ENCODE measurements at places on chromosomes 1 and 21.

- DNase-seq = no peak
These were observed 67.9 kb downstream of the TBX15 start for GRCh38 chr1:118920124-118920717.

- DNase-seq = no peak
These were observed 1.1 kb upstream of the CYB561D1 start for GRCh38 chr1:109492779-109493178.

DNA sequence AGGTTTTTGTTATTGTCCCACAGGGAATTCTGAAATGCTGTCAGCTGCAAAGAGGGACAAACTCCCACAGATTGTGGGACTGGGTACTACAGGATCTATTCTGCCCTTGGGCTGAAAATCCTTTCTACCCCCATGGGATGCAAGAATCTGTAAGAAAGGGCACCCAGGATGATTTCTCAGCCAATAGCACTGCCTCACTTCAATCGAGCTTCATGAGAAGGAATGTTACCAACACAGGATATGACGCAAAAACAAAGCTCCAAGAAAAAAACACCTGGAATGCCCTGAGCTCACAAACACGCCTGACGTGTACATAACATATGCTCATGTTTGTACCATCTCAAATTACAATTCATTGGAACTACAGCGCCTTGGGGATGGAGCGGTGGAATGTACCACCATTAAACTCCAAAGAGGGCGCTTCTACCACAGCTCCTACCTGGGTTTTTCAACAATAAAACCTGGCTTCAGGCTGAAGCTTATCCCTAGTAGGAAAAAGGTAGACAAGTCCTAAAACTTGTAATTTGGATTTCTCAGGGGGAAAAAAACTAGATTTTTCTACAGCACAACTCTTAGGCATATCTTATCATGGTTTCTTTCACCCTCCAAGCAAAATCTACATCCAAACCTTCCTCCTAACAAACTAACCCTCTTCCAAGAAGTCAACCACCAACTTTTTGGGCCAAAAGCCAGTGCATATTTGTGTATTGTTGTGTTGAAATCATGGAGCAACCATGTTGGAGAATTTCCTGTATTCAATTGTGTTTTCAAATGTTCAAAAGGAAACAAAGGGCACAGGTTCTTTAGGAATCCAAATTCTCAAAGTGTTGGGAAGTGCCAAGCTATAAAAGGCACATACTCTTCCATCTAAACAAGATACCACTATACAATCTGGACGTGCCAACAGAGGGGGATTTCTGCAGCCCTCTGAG, 78.9 kb downstream of the TGFBR3 start:
- DNase-seq = no peak

GRCh38 chr21:40797410-40797809, 49.5 kb downstream of the DSCAM start:
- DNase-seq = no peak

DNA sequence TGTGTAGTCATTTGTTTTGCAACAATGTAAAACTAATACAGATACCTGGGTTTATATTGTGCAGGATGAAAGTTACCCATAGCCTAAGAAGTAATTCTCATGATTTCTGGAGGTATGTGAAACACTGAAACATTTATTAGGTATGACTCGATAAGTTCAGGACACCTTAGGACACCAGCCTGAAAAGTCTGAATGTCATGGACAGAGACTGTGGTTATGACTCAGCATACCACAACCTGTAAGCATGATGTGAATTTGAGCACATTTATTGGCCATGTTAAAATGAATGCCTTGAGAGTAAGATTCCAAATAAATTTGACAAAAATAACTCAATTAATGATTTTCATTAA, 1471.7 kb upstream of the B3GALT2 start:
- no peak for DNase-seq

- DNase-seq = no peak
These were observed 94.1 kb downstream of the ABCA4 start for GRCh38 chr1:94026619-94027380.

DNA sequence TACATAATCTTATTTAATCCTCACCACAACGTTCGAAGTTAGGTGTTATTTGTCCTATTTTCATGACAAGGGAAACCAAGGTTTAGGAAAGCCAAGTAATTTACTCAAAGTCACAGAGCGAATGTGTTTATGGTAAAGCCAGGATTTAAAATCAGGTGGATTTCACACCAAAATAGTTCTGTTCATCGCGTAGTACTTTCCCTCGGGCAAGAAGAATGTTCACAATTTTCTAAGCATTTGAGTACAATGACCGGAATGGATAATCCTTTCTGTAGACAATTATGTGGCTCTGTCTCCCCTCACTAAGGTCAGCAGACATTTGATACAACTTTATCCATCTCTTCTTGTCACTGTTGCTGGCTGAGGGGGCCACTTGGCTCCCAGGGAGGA, 204.2 kb downstream of the ST6GALNAC3 start:
- no peak for DNase-seq

DNA sequence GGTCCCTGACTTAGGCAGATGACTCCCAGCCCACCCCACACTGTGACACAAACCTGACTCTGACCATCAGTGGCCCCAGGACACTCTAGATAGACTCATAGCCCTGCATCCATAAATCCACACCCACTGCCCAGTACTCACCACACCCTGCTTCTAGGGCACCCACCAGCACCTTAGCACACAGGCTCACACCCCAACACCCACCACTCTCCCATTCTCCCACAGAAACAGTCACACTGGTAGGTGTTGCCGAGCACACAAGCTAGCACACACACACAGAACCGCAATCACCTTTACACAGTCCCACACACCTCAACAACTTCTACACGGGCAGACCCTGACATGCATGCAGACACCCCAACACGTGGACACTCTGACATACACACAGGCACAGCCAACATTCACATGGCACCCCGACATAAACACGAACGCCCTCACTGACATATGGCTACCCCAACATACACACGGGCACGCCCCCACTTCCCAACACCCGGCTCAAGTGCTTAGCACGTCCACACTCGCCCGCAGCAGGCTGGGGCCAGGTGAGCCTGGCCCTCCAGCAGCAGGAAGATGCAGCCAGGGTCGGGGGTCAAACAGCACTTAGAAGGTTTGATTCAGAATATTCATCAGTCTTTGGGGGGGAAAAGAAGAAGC, 105.5 kb upstream of the TARDBP start:
- DNase-seq = no peak

GRCh38 chr1:220222939-220223338, 49.3 kb downstream of the RAB3GAP2 start:
- DNase-seq = no peak

DNA sequence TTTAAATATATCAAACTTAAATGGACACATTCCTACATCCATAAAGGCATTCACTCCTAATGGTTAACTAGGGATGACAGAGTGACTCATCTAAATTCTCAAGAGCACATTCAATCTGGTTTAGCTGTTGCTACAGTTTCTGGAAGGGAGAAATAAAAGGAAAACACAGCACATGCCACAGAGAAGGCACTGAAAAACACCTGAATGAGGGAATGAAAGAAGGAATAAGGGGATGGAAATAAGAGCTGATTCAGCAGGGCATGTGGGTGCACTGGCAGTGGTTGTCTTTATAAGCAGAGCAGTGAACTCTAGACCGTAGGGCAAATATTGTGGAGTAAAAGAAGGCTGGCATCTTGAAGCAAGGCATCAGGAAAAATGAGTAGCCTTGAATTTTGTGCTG, 79.3 kb downstream of the LHX4 start:
- DNase-seq = no peak

GRCh38 chr1:25117233-25117823, 115.0 kb downstream of the SYF2 start:
- no peak for DNase-seq

- no peak for DNase-seq
These were observed 758 bp upstream of the HUNK start for GRCh38 chr21:31872072-31872451.

DNA sequence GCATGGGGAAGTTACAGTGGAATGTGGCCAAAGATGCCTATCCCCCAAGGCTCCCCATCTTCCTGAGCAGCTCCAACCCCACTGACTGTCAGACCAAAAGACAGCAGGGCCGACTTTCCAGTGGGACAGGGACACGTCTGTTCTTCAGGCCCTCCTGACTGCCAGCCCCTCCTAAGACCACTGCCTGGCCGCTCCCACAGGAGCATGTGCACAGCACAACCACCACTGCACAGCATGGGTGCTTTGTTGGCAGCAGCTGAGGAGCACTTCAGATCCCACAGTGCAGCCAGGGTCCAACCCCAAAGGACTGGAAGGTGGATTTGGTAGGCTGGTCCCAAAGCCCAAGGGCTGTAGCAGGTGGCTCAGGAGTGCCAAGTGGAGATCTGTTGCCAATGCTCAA, 648.3 kb upstream of the BRINP3 start:
- DNase-seq = no peak

DNA sequence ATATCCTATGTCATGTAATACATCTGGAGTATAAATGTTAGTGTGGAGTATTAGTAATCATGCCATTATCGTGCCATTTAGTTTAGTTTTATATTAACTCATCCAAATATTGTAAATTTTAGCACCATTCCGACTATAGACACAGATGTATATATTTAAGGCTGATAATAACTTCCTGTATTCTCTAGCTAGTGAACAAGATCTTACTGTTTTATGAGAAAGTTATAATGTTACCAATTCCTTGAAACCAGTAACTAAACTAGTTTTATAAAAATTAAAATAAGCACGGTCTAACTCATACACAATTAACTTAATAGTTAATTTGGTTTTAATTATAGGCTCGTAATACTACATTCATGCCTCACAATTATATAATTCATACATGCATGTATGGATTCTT, 808.6 kb downstream of the USP25 start:
- DNase-seq = no peak

DNA sequence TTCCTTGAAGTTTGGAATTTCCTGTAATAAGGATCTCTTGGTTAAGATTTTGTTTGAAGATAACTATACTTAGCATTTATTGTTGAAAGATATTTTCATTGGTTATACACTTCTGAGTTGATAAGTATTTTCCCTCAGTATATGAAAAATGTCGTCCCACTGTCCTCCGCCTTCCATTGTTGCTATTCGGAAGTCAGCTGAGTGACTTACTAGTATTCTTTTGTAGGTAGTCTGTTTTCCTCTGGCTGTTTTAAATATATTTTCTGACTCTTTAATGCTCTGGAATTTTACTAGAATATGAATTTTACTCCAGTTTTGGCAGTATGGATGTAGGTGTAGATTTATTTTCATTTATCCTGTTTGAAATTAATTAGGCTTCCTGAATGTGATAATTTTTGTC, 498.7 kb upstream of the NFIA start:
- DNase-seq = no peak

DNA sequence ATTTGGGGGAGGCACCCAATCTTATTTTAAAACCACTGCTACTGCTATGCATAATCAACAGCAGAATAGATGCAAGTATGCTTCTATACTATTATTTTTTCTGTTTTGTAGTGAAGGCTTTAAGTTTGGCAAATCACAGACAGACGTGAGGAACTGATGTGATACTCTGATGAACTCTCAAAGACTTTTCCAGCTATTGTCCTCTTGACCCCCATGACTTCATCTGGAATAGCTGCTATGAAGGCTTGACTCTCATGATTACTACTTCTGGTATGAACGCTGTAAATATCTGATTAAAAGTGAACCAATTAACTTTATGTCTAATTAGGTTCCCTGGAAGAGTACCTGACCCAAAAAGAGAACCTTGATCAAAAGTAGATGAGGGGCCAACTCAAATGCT, 49.1 kb downstream of the EYA3 start:
- no peak for DNase-seq

DNA sequence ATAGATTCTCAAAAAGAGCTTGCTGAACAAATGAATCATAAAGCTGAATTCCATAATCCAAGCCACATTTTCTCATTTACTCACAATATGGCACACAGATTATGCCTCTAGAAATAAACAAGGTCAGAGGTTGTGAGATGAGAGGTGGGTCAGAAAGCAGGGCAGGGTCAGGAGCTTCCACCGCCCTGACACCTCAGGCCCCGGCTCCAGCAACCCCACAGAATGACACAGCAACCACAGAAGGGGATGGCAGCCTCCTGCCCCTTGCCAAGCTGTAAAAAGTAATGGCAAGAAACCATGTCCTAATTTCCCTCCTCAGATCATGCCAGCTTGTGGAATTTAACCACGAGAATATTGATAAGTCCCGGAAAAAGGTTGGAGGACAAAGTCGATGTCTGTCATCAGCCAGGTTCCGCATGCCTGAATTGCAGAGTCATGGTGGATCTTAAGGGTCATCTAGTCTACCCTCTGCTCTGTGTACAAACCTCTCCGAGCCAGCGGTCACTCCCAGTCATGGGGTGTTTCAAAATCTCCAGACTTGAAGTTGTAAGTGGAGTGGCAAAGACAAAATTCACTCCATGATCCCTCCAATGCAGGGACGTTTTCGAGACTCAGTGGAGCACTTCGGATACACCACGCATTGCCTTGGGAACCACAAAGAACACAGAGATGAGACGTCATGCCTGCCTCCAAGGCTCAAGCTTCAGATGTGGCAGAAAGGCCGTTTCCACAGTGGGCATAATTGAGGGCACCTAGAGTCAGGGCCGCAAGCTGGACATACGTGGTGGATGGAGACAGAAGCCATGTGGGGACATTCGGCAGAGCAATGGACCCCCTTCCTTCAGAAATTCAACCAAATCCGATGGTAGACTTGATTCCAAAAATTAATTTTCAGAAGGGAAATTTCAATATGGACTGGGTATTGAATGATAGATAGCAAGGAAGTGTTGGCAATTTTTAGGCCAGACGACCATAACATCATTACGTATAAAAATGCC, 254.0 kb downstream of the TOMM20 start:
- DNase-seq = no peak

DNA sequence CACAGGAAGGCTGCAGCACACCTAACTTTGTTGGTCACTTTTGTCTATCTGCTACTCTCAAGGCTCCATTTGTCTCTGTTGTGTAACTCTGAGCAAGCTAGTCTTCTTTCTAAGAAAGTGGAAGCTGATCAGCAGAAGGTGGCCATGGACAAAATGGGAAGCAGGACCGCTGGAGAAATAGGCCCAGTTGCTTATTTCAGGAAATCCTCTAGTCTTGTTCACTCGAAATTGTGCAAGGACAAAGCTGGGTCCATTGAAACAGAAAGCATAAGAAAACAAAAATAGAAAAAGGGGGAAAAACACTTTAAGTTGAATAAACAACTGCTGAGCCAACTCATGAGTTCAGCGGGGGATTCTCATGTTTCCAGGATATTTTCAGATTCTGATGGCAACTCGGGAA, 150.1 kb downstream of the PBX1 start:
- DNase-seq = no peak

- no peak for DNase-seq
These were observed 10.0 kb downstream of the MROH7 start for GRCh38 chr1:54651608-54652007.

GRCh38 chr1:15639931-15640330, 22.7 kb downstream of the DDI2 start:
- no peak for DNase-seq

Data from stimulated activated CD8-positive, alpha-beta memory T cell treated with anti-CD3 and anti-CD28 coated beads, Interleukin-4, amount 100 ng/mL, for 1 hour (primary cell).